ENCODE measurements at places on chromosomes 6 and 20. TPM values are rescaled to one million over a fixed set of nuclear protein-coding genes. Genes with fewer than 3 reads are reported as not detected.

DNA sequence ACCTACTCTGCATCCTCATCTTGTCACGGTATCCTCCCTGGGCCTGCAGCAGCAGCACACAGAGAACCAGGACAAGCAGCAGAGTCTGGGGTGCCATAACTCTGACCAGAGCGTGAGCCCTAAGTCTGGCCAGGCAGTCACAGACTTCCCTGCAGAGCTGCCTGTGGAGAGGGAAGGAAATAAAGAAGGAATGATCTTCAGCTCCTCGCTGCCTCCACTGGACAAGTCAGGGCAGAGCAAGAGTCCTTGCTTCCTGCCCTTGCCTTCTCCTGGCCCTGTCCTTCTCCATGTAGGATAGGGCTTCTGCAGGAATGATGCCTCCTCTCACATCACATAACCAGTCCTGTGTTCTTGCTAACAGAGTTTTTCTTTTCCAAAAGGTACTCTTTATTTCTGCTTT, 15.9 kb upstream of the WFDC11 start:
- H3K4me3 ChIP-seq: no peak overlapping the region
- DNase-seq: peak; percentile 10
- H3K27ac ChIP-seq: no peak overlapping the region
- no peaks in the 10 kb centered on the region for H3K4me1 ChIP-seq
- H3K36me3 ChIP-seq: no peaks in the 10 kb centered on the region
- H3K27me3 ChIP-seq: no peaks in the 10 kb centered on the region

GRCh38 chr20:58401162-58401561, 12.1 kb downstream of the VAPB start:
- no peaks in the 10 kb centered on the region for H3K36me3 ChIP-seq
- peaks cover 5% of the 10 kb centered on the region for H3K4me1 ChIP-seq
- DNase-seq: no peak
- no peaks in the 10 kb centered on the region for H3K27me3 ChIP-seq
- no peak overlapping the region for H3K27ac ChIP-seq

VNN1 gene
- total RNA-seq: 1.4 TPM

RAB44 gene
- not detected for total RNA-seq

DNA sequence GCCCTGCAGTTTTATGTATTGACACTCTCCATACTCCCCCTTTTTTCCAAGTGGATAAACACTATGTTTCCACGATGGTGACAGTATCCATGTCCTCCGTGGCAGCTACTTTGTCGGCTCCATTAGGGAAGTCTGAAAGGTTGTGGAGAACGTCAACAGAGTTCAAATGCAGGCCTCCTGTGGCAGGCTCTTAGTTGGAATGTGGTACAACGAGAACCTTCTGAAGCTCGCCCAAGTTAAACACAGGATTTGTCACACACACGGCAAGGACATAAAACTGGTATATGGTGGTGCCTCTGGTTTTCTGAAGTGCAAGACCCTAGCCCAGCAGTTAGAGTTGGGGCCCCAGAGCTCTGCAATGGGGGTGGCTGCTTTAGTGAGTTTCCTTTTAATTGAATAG, 187.0 kb upstream of the TAB2 start:
- H3K4me1 ChIP-seq: no peaks in the 10 kb centered on the region
- H3K27me3 ChIP-seq: no peaks in the 10 kb centered on the region
- no peak overlapping the region for H3K4me3 ChIP-seq
- H3K27ac ChIP-seq: peak overlapping the region; percentile 51
- no peaks in the 10 kb centered on the region for H3K36me3 ChIP-seq

DNA sequence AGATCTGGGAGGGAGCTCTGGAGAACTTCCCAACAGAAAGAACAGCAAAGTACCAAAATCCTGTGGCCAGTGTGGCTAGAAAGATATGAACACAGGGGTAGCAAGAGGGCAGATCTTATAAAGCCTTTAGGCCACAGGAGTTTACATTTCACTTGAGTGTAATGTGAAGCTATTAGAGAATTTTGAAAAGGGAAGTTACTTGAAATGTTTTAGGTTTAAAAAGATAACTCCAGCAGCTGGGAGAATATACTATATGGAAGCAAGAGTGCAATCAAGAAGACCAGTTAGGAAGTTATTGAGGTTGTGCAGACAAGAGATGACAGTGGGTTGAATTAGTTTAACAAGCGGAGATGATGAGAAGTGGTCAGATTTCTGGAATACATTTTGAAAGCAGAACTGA, 7.9 kb downstream of the SUPT3H start:
- no peak overlapping the region for H3K27ac ChIP-seq
- H3K4me1 ChIP-seq: peaks cover 11% of the 10 kb centered on the region
- H3K4me3 ChIP-seq: no peak overlapping the region

DNA sequence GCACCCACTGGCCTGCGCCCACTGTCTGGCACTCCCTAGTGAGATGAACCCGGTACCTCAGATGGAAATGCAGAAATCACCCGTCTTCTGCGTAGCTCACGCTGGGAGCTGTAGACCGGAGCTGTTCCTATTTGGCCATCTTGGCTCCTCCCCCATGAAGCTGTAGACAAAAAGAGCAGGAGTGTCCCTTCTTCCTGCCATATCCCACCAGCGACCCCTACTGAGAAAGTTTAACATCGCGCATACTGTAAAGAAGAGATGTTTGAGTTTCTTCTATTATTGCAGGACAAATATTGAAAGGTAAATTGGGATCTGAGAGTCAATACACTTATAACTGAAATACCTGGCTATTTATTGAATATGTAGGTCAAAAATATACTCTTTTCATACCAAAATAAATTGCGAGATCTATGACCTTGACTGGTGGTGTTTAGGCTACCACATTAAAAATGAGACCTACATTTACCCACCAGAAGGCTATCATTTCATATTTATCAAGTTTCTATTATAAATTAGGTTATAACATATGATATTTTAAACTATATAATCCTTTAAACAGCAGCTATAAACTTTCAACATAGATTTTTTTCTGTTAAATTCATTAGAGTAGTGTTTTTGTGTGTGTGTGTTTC, 586.3 kb downstream of the HTR1B start:
- DNase-seq: peak; percentile 91
- H3K27me3 ChIP-seq: no peaks in the 10 kb centered on the region
- no peaks in the 10 kb centered on the region for H3K4me1 ChIP-seq
- H3K36me3 ChIP-seq: no peaks in the 10 kb centered on the region
- no peak overlapping the region for H3K4me3 ChIP-seq

- H3K4me3 ChIP-seq: no peak overlapping the region
- no peaks in the 10 kb centered on the region for H3K27me3 ChIP-seq
- H3K27ac ChIP-seq: peak overlapping the region; percentile 25
- no peaks in the 10 kb centered on the region for H3K36me3 ChIP-seq
- H3K4me1 ChIP-seq: peaks cover 10% of the 10 kb centered on the region
Measured at GRCh38 chr6:143936778-143937667, 71.0 kb downstream of the PLAGL1 start.

SYCP2 gene
- total RNA-seq: 1.7 TPM

GRCh38 chr6:149860834-149861602, 3.1 kb downstream of the LRP11 start:
- no peak overlapping the region for H3K4me3 ChIP-seq
- H3K27me3 ChIP-seq: no peaks in the 10 kb centered on the region
- H3K36me3 ChIP-seq: no peaks in the 10 kb centered on the region
- DNase-seq: no peak

- H3K36me3 ChIP-seq: no peaks in the 10 kb centered on the region
- H3K27me3 ChIP-seq: no peaks in the 10 kb centered on the region
- no peak for DNase-seq
Measured at GRCh38 chr20:44552050-44552449, 30.2 kb upstream of the SERINC3 start.

DNA sequence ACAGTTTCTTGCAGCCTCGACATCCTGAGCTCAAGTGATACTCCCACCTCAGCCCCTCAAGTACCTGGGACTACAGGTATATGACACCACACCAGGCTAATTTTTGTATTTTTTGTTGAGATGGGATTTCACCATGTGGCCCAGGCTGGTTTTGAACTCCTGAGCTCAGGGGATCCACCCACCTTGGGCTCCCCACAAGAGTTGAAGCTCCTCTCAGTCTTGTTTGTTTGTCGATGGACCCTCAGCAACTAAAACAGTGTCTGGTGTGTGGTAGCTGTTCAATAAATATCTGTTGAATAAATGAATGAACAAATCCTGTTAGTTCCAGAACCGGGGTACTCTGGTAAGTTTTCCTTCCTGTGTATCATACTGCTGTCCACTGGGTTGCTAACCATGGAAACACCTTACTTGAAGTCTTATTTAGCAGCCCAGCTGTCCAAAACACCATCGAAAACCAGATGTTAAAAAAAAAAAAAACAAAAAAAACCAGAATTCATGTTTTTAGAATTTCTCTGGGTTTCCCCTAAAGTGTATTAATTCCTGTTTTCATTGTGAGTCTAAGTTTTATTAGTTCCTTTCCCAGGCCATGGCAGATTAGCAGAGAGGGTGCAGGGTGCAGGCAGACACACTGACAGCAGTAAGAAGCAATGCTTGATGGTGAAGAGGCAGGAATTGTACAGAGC, 7.8 kb upstream of the EZR start:
- no peaks in the 10 kb centered on the region for H3K4me1 ChIP-seq
- no peaks in the 10 kb centered on the region for H3K27me3 ChIP-seq
- H3K4me3 ChIP-seq: no peak overlapping the region
- H3K36me3 ChIP-seq: no peaks in the 10 kb centered on the region

GPX5 gene
- not detected for total RNA-seq

KHDC1L gene
- not detected for total RNA-seq

DNA sequence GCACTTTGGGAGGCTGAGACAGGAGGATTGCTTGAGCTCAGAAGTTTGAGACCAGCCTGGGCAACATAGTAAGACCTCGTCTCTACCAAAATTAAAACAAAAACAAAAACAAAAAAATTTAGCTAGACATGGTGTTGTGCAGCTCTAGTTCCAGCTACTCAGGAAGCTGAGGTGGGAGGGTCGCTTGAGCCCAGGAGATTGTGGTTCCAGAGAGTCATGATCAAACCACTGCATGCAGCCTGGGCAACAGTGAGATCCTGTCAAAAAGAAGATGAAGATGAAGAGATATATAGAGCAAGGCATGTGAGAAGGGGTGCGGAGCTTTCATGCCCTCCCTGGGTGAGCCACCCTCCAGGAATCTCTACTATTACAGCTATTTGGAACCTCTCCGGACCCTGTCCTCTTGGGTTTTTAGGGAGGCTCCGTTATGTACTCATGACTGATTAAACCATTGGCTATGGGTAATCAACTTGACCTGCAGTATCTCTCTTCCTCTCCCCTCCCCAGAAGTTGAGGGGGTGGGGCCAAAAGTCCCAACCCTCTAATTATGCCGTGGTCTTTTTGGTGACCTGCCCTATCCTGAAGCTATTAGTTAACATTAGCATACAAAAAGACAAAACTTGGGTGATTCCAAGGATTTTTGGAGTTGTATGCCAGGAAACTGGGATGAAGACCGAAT, 9.0 kb downstream of the POLH start:
- no peak overlapping the region for H3K27ac ChIP-seq
- DNase-seq: no peak
- no peaks in the 10 kb centered on the region for H3K27me3 ChIP-seq
- no peak overlapping the region for H3K4me3 ChIP-seq
- no peaks in the 10 kb centered on the region for H3K36me3 ChIP-seq

- H3K4me3 ChIP-seq: peak overlapping the region; percentile 8
- no peak for DNase-seq
- H3K36me3 ChIP-seq: no peaks in the 10 kb centered on the region
- H3K27me3 ChIP-seq: no peaks in the 10 kb centered on the region
Measured at GRCh38 chr20:45345104-45345936, 2.9 kb downstream of the SDC4 start.
